ENCODE measurements at places on chromosomes 3 and 15. TPM values are rescaled to one million over a fixed set of nuclear protein-coding genes. Genes with fewer than 3 reads are reported as not detected.

DNA sequence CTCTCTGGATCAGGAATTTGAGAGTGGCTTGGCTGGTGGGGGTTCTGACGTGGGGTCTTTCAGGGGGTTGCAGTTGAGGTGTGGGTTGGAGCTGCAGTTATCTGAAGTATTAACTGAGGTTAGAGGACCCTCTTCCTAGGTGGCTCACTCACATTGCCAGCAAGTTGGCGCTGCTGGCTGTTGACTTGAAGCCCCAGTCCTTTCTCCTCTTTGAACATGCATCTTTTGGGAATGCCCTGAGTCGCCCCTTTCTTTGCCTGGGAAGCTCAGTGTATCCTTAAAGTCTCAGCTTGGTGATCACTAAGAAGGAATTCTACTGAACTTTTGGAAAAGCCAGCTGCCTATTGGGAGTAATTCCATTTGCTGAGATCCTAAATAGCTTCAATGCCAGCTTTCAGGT lies 13.0 kb upstream of the AMOTL2 start:
- DNase-seq, result no peak

- DNase-seq, result no peak
Measured at GRCh38 chr15:95799286-95800200, 531.0 kb upstream of the NR2F2 start.

GRCh38 chr3:141740349-141740748 lies 2.3 kb downstream of the RNF7 start:
- DNase-seq, result no peak

SERPINI2 gene
- total RNA-seq, result not detected

DNA sequence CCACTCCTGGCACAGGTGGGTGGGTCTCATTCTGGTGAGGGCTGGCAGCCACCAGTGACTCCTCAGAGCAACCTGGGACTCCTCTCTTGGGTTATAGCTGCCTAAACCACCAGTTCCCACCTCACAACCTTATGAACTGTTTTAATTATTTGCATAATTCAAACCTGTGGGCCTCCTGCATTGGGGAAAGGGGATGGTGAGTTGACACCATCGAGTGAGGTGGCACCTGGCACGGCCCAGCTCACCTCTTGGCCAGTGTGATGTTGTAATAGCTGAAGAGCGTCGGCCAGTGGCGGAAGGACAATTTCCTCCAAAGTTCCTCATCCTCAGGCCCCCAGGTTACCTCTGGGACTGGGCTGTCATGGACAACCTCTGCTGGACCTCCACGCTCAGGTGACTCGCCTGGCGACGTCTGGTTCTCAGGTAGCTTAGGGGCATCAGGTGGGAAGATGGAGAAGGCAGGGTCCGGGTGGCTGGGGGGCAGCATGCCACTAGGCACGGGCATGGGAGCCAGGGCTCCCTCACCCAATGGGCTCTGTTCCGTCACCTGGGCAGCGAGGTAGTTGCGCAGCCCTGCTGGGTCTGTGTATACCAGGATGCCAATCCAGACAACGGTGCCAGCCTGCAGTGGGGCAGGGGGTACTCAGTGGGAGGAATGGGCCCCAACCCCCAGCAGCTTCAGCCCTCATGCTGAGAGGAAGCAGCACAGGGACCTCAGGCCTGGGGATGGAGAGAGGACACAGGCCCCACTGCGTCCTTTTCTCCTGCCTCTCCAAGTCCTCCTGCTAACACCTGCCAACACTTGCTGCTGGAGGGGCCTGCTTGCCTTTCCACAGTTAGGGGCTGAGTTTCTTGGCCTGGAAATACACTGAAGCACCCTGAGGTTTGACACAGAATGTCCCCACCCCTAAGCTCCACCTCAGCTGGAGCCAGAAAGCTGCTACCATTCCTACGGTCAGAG lies 38.5 kb downstream of the PTPN23 start:
- no peak for DNase-seq

GRCh38 chr3:33729993-33730392 lies 11.9 kb upstream of the CLASP2 start:
- no peak for DNase-seq

DNA sequence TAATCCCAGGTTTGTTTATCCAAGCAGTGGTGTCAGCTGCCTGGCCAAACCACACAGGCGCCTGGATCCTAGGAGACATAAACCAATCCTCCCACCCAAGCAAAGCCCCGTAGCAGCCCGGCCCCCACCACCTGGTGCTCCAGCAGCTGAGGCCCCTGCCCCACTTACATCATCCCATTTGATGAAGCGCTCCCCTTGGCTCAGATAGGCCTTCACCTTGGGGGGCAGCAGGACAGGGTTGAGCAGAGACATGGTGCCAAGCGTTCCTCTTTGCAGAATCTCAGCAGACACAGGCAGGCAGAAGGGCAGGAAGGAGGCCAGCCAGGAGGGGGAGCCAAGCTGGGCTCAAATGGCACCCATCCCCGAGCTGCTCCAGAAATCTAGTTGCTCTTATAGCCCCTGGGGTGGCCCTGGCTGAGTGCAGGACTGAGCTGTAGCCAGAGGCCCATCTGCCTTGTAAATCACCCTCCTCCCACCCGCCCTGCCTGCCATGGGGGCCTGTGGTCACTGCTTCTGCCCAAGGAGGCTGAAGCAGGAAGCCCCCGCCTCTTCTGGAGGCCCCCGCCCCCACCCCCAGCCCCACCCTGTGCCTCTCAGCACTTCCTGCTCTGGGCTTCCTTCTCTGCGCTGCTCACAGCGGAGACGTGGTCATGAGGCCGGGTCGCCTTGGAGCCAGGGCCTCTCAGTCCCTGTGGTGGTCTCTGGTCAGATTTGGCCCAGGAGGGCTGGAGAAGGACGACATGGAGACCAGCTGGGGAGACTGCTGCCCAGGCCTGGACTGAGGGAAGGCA lies at the start of gene PLCB2:
PLCB2 (minus strand) TSS at position 515 of the 791 bp plus-strand sequence; CDS start at position 252, 263 bp downstream.
- DNase-seq, result peak; percentile 54

DNA sequence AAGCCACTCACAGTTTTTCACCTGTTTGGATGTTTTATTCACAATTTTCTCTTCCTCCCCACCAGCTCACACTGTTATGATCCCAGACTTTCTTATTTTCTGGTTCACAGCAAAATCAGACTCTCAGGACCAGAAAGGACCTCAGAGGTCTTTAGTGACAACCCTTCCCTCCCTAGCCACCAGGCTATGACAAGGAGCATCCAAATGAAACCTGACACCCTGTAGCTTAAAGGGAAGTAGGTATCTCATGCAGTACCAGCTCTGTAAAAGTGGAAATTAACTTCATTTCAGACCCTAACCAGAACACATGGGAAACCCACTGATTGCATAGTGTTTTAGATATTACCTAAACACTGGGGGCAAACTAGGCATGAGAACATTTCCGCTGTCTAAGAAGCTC lies 45.3 kb downstream of the ATP13A5 start:
- no peak for DNase-seq

- no peak for DNase-seq
Measured at GRCh38 chr3:81743096-81744025, 18.1 kb downstream of the GBE1 start.

DNA sequence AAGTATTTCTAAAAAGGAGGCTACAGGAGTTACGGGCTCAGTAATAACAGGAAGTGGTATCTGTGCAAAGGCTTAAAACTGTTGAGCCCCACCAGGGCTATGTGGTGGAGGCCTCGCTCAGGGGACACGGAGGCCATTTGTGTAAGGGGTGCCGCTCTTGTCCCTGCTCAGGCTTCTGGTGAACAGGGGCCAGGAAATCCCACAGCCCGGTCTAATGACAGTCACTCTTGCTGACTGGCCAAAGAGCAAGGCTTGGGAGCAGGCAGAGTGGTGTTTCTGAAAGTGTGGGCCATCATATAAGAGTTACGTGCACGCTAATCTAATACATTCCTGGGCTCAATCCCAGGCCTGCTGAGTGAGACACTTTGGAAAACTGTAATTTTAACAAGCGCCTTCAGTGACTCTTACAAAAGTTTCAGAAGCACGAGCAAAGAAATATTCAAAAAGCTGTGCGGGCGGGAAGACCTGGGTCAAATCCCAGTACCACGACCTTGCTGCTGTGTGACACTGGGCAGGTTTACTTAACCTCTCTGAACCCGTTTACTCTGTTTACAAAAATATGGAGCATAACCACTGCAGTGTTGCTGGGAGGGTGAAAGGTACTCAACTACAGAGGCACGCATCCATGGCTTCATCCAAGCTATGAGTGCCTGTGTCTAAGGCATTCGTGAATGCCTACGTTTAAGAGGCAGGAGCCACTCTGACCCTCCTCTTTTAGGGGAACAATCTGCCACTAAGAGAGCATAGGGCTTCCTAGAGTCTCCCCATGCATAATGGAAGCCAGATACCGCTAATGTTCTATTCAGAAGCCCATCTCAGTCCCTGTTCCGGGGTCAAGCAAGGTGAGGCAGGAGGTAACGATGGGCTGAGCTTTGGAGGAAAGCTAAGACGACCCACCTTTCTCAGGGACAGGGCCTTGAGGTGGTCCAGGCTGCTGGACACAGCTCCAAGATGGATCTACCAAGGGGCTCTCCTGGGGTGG lies 2.0 kb downstream of the ATP10A start:
- no peak for DNase-seq

GRCh38 chr15:66291816-66292570 lies 1.4 kb upstream of the DIS3L start:
- DNase-seq, result no peak

GRCh38 chr3:152772674-152773225 lies 62.2 kb upstream of the P2RY1 start:
- DNase-seq, result no peak

Measured in glutamatergic neuron (in vitro differentiated cells).